Fibroblast of mammary gland (primary cell): ENCODE measurements at places on chromosomes 5 and 9.

- no peak for DNase-seq
These were observed 20.1 kb upstream of the CKMT2 start for GRCh38 chr5:81213070-81213469.

- no peak for DNase-seq
These were observed 22.0 kb downstream of the FREM1 start for GRCh38 chr9:14888272-14888671.

- DNase-seq = peak; percentile 23
These were observed 101.2 kb downstream of the PARP8 start for GRCh38 chr5:50767588-50767987.

- no peak for DNase-seq
These were observed 237.2 kb downstream of the ROR2 start for GRCh38 chr9:91712811-91713210.

DNA sequence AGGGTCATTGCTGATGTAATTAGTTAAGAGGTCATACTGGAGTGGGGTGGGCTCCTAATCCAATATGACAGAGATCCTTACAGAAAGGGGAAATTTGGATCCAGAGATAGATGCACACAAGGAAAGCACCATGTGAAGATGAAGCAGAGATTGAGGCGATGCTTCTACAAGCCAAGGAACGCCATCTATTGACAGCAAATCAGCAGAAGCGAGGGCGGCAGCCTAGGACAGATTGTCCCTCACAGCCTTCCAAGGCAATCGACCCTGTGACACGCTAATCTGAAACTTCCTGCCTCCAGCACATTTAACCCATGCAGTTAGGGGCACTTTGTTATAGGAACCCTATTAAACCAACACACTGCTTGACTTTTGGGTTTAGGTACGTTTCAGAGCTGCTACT is 285.1 kb upstream of the DAP start:
- DNase-seq = peak; percentile 6

- DNase-seq = no peak
These were observed 82.1 kb downstream of the RXRA start for GRCh38 chr9:134408389-134408788.

- DNase-seq = no peak
These were observed 155.5 kb upstream of the EPB41L4A start for GRCh38 chr5:112574536-112574935.

- no peak for DNase-seq
These were observed 671.4 kb downstream of the NR2F1-AS1 start for GRCh38 chr5:92909602-92909962.

DNA sequence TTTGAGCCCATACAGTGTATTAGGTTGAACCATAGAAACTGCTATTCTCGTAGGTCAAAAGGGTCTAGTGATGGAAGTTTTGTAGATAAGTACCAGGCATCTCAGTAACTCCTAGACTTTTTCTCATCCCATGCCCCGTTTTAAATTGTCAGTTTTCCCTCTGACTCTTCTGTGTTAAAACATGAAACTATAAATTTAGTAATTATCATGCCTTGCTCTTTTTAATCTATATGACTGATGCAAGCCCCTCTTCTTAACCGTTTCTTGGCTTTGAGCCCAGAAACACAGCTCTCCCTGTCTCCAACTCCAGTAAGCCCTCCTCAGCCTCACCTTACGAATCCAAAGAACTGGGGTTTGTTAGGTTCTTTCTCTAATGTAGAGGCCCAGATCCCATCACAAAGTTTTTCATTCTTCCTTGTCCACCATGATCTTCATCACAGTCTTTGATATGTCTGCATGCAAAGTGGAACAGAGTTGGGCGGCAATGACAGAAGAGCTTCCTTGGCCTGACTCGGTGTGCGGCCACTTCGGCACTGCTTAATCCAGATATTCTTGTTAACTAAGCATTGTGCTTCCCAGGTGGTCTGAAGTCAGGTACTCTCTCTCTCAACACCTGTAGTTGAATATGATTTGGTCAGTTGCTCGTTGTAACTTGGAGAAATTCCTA is 21.1 kb downstream of the RGMB start:
- DNase-seq = no peak

GRCh38 chr9:32705059-32705458 is 69.6 kb upstream of the TAF1L start:
- DNase-seq = peak; percentile 50

GRCh38 chr9:95007226-95007869 is 280.8 kb downstream of the AOPEP start:
- peak; percentile 59 for DNase-seq
